ENCODE measurements at places on chromosomes 5 and 9.

DNA sequence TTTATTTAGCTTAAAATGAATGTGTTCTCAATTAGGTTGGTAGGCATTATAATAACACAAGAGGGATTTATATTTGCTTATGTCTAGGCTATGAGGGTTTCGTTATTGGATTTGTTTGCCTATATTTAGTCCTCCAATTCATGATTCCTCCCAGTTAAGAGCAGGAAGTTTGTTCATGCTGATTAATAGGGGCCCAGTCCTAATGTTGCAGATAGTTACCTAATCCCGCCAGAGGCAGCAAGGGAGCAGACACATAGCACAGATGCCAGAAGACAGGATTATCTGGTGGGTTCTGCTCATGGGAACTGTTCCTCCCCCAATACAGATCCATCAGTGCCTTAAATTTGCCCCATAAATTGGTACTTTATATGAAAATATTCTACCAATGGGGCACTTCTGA is 100.8 kb upstream of the TLE4 start:
- no peak for DNase-seq

DNA sequence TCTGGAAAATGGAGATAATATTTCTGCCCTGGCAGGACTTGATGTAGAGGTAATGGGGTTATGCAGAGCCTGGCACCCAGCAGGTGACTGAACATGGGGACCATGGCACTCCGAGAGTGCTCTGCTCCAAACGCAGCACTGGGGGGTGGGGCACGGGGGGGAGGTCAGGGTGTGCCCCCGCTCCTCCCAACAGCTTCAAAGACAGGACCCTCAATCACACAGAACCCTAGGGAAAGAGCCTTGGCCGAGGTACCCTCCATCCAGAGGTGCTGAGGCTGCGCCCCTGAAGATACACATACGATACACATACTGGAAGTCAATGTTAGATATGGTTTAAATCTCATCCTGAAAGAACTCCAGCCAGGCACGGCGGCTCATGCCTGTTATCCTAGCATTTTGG is 26.6 kb upstream of the CEP72 start:
- DNase-seq: no peak

GRCh38 chr5:33148076-33148513 is 292.7 kb upstream of the TARS1 start:
- no peak for DNase-seq

- DNase-seq: no peak
Measured at GRCh38 chr9:136939996-136940525, 4.5 kb downstream of the FBXW5 start.

GRCh38 chr5:95988877-95989276 is 27.2 kb upstream of the ELL2 start:
- no peak for DNase-seq

DNA sequence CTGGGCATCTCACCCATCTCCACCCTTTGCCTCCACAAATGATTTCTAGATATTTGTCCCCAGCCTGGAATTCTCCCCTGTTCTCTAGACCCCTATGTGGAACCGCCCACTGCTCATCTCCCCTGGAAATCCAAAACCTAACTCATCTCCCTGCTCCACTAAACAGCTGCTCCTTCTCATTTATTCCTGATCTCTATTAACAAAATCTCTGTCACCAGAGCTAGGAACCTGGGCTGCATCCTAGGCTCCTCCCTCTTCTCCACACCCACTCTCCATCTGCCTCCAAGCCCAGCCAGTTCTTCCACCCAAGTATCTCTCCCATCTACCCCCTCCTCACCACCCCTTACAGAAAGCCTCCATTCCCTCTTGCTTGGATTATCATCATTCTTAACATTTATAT is 24.0 kb upstream of the SYNPO start:
- DNase-seq: no peak

DNA sequence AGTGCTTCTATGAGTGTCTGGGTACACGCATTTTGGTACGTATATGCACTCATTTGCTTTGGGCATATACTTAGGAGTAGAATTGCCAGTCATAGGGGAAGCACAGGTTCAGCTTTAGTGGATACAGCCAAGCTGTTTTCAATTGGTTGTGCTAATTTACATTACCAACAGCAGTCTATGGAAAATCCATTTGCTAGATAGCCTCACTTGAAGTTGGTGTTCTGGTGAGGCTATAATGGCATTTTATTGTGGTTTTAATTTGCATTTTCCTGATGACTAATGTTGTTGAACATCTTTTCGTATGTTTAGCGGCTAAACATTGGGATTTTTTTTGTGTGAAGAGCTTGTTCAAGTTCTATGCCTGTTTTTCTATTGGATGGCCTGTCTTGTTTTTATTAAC is 76.8 kb upstream of the ANKH start:
- DNase-seq: no peak

DNA sequence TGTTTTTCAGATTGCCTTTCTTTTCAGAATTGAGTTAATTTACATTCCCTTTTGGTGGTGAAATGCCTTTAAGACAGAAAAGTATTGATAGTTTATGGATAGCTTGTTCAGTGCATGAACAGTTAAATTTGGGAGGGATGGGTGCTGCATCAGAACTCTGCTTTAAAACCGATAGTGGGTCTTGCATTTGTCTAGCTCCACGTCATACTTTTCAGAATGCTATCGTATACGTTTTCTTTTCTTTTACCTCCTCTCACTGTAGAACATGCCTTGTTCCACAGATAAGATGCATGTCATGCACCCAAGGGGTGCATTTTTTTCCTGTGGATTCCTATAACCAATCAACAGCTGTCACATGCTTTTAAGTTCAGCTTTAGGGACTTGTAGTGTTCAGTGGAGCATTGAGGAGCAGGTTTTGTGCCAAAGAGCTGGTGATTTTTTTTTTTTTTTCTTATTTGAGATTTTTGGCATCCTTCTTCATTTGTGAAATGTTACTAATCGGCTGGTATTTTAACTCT is 2.3 kb downstream of the SLC44A1 start:
- DNase-seq: no peak

GRCh38 chr5:58868931-58869330 is 286.1 kb downstream of the RAB3C start:
- no peak for DNase-seq

DNA sequence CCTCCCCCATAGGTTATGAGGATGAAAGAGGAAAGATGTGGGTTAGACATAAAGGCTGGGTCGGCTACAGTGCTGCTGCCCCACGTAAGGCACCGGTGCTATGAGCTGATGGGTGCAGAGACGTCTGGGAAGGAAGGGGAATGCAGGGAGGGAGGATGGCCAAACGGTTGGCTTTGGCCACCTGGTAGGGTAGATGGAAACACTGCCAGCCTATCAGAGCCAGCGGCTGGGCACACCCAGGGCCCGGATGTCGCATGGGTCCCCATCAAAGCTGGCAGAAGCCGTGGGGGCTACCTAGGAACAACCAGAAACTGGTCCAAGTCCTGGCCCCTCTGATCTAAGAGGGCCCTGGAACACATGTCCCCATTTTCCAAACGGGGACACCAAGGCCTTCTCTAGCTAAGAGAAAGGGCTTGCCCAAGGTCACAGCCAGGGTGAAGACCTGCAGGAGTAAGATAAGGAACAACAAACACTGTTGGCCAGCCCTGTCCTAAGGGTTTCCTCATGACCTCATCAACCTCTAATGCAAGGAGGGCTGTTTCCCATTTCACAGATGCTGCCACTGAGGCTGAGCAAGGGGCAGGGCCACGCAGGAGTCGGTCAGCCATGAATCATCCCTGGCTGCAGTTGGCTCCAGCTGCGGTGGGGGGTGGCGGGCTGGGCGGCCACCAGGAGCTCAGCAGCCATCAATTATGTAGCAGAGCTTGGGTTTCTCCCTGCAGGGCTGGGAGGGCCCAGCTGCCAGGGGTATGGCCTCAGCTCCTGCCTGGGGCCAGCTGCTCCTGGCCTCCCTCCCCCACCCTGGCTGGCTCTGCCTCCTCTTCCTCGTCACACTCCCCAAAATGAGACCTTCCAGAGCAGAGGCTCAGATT is 4.9 kb downstream of the SH3GLB2 start:
- no peak for DNase-seq

All from immature natural killer cell (primary cell).